ENCODE measurements at places on chromosomes 1 and 21.
A peak's percentile ranks its signal among the peaks of the same experiment; 100 is the strongest.

- no peak for DNase-seq
Measured at GRCh38 chr1:112508278-112509004, at the start of gene WNT2B. WNT2B (plus strand) TSS chr1:112508965; CDS start chr1:112509263, 298 bp downstream.

- no peak for DNase-seq
Measured at GRCh38 chr1:245126530-245126929, 28.3 kb upstream of the KIF26B start.

GRCh38 chr21:44898851-44899767 lies 21.6 kb downstream of the ITGB2 start:
- DNase-seq: no peak

- DNase-seq: no peak
Measured at GRCh38 chr1:207174913-207175312, 70.9 kb downstream of the C4BPA start.

DNA sequence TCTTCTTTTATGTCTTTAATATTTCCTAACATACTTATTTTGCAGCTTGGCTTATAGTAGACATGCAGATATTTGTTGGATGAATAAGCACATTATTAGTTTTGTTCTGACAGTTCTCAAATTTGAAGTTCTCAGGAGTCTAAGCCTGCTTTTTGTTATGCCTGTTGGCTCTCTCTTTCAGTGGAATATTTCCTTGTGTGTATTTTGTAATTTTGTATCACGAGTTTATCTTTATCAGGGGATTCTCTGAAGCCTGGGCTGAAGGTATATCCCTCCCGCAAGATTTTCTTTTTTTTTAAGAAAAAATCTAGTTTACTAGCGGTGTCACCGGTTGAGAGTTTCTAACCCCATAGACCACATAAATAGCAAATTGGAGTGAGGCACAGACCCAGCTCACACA lies 105.9 kb downstream of the RGL1 start:
- DNase-seq: no peak

GRCh38 chr1:34460193-34460592 lies 283.5 kb downstream of the C1orf94 start:
- DNase-seq: peak; percentile 26

GRCh38 chr21:35436899-35437298 lies 387.8 kb upstream of the RUNX1 start:
- DNase-seq: no peak

DNA sequence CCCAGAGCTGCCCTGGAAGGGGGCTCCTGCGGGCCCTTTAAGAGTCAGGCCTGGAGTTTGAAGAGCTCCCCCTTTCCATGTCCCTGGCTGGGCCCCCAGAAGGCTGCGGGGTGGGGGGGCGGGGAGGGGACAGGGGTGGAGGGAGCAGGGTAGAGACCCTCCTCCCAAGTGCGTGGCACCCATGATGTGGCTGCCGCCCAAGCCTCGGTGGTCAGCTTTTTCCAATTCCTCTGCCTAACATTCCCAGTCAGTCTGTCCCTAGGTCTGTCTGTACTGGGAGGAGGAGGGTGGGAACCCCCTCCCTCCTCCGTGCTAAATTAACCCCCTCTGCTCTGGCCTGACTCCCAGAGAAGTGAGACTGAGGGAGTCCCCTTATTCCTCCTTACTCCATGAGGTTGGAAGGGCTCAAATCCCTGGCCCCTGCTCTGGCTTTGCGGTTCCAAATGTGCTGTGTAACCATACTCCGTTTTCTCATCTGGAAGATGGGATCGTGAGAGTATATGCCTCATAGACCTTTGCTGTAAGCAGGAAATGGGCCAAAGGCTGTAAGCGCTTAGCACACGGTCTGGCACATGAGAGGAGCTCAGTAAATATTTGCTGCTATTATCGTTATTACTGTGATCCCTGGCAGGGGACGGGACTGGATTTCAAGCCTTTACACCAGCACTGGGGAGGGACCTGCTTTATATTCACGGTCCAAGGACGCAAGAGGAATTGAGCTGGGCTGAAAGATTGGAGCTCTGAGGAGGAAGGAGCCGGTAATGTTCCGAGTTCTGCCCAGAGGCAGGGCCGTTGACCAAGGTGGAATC lies 658 bp upstream of the COL16A1 start:
- DNase-seq: no peak

- no peak for DNase-seq
Measured at GRCh38 chr1:85058786-85059185, 10.5 kb upstream of the MCOLN3 start.

GRCh38 chr1:228066891-228067654 lies 15.4 kb upstream of the ARF1 start:
- DNase-seq: no peak

DNA sequence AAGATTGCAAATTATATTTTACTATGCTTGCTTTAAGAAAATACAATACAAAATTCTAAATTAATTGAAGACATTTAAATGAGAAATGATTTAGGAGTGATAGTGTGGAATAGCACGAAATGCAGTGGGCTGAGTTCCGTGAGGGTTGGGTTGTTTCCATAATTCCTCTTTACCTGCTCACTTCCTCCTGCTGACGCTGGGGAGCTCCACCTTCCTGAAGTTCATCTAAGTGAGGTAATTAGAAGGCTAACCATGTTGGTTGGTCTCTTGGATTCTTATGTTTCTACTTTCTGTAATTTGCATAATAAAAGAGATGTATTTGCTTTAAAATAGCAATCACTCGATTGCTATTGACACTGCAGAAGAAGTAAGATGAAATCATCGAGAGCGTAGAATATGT lies 4.7 kb downstream of the OR14I1 start:
- DNase-seq: no peak

DNA sequence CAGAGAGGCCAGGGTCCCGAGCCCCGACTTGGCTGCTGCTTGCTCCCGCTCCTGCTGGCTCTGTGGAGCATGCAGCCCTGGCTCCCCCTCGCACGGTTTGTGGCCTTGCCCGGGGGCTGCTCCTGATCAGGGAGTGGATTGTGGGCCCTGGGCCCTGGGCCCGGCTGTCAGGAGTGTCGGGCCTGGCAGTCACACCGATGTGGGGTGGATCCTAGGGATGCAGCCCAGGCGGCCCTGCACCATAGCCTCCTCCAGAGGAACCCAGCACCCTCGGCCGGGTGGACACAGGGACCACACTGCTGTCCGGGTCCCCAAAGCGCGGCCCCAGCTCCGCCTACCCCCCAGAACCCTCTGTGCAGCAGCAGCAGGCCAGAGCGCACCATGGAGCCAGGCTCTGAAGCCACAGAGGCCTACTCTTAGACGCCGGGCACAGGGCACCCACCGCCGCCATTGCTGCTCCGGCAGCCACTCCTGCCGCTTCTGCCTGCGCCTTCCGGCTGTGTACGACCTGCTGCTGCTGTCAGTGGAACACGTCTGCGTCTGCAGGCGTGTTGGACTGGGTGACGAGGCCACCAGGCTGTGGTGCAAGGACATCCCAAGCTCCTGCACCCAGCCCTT lies 9.4 kb downstream of the SLX9 start:
- DNase-seq: no peak

DNA sequence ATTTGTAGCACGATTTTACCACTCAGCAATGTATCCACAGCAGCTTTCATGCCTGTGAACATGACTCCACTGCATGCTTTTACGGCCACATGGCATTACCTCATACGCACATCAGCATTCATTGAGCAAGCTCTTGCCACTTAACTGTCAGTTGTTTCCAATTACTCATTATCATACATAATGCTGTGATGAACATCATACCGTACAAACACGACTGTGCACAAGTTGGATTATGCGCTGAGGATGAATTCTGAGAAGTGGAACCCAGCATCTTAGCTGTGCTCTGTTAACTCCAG lies 9.6 kb downstream of the UMODL1 start:
- DNase-seq: no peak

DNA sequence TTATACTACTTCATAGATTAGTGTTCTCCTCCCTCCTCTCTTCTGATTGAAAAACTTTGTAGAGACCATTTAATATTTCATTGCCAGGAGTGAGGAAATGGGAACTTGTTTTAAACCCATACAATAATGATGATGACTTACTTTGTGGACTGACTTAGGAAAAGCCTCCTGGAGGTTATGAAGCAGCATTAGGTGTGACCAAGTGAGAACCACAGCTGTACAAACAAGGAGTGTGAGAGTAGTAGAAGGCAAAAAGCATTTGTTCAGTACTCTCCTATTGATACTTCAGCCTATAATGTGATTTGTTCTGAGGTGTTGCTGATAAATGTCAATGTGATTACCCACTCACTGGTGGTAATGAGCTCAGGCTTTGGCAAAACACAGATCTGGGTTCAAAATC lies 8.4 kb downstream of the TIPRL start:
- no peak for DNase-seq

GRCh38 chr1:6426277-6426971 lies 1.8 kb downstream of the ESPN start:
- no peak for DNase-seq

- DNase-seq: no peak
Measured at GRCh38 chr1:33866281-33866680, 2.4 kb downstream of the HMGB4 start.

DNA sequence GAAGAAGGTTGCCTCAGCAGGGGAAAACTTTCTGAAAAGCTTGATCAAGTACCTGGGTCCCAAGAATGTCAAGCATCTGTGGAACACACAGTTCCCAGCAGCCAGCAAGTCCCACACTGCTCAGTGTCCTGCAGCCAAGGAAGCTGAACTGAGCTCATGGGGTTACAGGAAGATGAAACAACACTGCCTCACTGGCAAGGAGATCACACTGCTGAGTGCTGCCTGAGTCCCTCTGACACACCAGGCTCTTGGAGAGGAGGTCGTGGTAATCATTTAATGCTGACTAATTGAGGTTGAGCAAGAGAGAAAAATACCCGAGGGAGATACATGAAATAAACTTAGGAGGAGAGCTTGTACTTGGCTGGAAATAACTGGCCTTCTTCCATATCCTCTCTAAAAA lies 75.2 kb downstream of the MPZL1 start:
- DNase-seq: peak; percentile 70

- DNase-seq: no peak
Measured at GRCh38 chr1:180842491-180843275, 70.0 kb upstream of the KIAA1614 start.

- no peak for DNase-seq
Measured at GRCh38 chr1:222781251-222781650, 33.6 kb upstream of the DISP1 start.

GRCh38 chr1:30409476-30410152 lies 313.8 kb downstream of the MATN1 start:
- no peak for DNase-seq

GRCh38 chr1:201562257-201562656 lies 23.3 kb downstream of the NAV1 start:
- DNase-seq: peak; percentile 91
